Vagina (tissue), 2 donors: ENCODE measurements at places on chromosomes 6 and 20. TPM values are rescaled to one million over a fixed set of nuclear protein-coding genes. Genes with fewer than 3 reads are reported as not detected.

- no peak for DNase-seq
These were observed 5.5 kb downstream of the DYNLT1 start for GRCh38 chr6:158639056-158639455.

GRCh38 chr6:31737991-31738979, 1.5 kb upstream of the MSH5 start:
- DNase-seq = no peak

DNA sequence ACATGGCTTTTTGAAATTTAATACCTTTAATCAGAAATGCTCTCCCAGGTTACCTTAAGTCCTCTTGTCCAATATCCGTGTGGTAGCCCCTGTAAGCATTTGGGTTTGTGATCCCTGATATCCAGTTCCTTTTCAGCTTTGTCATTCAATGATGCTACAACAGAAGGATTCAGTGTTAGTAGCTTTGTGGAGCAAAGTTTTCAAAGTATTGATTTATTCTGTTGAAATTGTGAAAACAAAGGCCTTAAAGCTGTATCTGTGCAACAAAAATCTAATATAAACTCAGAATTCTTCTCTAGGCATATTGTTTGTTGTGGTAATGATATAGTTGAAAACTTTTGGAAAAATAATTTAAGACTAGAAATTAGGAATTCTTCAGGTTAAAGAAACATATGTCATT, 91.9 kb downstream of the ADGRB3 start:
- no peak for DNase-seq

DNA sequence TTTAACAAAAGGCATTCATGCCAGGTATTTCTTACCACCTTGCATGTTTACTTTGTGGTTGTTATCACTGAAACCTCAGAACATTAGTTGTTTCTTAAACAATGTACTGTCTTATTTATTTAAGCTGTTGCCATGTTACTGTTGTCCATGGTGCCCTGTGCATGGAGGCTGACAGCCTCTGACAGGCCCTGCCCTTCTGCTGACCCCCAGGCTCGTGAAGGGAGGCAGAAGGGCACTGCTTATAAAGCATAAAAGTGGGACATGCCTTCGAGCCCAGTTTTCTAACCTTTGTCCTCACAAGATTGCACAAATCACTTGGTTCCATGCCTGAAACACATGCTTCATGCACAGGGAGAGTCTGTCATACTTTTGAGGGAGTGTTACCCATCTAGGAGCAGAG, 46.7 kb upstream of the CLIC5 start:
- no peak for DNase-seq

- DNase-seq = no peak
These were observed 31.2 kb downstream of the RREB1 start for GRCh38 chr6:7138921-7139358.

GRCh38 chr6:68689910-68690309, 54.8 kb downstream of the ADGRB3 start:
- no peak for DNase-seq

GRCh38 chr6:163589387-163589786, 174.9 kb downstream of the QKI start:
- DNase-seq = no peak

DNA sequence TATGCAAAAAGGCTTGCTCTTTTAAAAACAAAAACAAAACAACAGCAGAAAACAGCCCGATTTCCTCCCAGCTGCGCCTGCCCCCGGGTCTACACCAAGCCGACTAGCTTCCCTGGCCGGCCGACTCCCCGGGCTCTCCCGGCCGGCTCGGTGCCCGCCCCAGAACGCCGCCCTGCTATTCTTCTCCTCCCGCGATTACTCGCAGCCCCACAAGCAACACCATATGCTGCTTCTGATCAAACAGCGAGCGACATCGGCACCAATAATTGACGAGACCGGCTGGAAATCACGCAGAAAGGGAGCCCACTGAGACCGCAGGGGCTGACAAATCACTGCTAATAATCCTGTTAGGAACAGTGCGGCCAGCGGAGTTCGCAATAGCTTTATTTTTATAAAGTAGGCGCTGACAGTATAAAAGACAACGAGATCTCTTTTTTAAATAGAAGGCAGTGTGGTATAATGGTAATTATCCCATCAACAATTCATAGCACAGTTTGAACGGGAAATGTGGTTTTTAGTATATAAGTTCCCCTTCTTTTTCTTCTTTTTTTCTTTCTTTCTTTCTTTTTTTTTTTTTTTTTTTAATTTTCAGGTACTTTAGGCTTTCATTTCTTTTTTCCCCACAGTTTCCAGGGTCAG, 3.3 kb downstream of the SIM1 start:
- no peak for DNase-seq

Gene PTPRK
- total RNA-seq = 82.5 TPM

Gene MAS1
- total RNA-seq = 0.49 TPM

Gene FNDC11
- total RNA-seq = not detected

Gene SMIM29
- 22.3 TPM for total RNA-seq

Gene EGFL8
- 13.3 TPM for total RNA-seq

Gene PNRC1
- 289 TPM for total RNA-seq

Gene KHDC3L
- not detected for total RNA-seq

Gene KATNA1
- 18.7 TPM for total RNA-seq

Gene CTCFL
- total RNA-seq = not detected
